NCI-H1417 (cell line): ENCODE measurements at places on chromosomes 2 and 18.

GRCh38 chr2:28640260-28640907 is 111.2 kb upstream of the PPP1CB start:
- no peak for DNase-seq

DNA sequence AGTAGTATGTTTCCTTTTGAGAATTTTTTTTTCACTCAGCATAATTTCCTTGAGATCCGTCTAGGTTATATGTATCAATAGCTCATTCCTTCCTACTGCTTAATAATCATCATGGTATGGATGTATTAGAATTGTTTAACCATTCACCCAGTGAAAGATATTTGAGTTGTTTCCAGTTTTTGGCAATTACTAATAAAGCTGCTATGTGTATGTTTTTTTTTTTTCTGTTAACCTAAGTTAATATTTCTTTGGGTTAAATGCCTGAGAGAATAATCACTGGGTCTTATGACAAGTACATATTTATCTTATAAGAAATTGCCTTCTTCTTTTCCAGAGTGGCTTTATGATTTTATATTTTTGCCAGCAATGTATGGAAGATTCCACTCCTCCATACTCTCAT is 96.4 kb upstream of the ST6GAL2 start:
- DNase-seq = no peak

- DNase-seq = no peak
These were observed 72.2 kb upstream of the CHRNA1 start for GRCh38 chr2:174836377-174836994.

DNA sequence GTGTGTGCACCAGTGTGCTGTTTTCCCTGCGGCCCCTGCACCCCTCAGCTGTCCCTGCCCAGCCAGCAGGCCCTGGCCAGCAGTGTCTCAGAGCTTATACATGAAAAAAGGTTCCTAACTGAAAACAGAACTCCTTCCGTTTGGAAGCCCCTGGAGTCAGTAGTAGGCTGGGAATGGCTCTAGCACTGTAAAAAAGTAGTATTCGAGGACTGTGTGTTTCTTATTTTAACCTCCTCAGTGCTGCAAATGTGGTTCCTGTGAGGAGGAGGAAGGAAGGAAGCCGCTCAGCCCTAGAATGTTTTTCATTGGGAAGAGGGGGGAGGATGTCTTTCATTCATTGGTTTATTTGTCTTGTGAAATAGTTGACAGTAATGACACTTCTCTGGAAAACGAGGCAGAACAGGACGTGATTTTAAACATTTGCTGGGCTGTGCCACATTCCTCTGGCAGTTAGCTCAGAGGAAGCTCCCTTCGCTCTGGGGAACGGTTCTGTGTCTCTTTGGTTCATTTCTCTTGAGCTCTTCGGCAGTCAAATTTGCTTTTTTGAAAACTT is 103.5 kb downstream of the SPTBN1 start:
- peak; percentile 70 for DNase-seq

DNA sequence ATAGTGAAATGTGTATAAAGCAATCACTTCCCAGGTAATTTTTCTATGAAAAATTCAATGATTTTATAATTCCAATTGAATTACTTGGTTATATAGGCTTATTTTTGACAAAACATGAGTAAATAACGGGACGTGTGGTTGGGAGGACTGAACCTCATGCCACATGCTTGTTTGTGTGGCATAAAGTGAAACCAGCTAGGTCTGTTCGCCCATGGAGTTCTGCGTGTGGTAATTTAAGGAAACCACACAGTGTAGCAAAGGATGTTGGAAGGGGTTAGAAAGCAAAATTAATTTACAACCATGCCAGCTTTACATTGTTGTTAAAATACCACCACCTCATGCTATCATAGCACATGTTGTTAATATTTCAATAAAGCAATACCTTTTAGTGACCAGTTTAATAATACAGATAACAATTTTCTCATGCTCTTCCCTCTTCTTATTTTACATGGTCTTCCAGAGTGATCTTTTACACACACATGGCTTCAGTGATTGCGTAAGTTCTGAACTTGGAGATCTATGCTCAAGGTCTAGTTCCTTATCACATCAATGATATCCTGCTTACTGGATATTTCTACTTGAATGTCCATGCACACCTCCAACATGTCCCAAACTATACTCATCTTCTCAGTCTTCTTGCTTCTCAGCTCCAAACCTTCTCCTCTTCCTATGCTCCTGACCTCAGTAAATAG is 156.4 kb upstream of the ITGA4 start:
- no peak for DNase-seq

DNA sequence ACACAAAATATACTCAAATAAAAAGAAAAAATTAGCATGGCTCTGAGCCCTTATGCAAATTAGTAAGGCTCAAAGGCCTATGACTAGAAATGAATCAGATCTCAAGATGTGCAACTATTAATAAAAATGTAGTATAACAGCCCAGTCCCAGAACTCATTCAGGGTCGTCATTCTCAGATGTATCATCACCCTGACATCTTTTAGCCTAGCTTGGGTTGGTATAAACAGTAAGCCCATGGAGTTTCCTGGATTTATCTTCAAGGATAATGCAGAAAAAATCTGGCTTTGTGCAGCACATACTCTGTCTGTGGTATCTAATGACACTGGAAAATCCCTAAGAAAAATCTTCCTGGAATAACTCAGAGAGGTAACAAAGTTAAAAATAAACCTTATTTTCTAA is 239.3 kb downstream of the ZNF385B start:
- DNase-seq = no peak

DNA sequence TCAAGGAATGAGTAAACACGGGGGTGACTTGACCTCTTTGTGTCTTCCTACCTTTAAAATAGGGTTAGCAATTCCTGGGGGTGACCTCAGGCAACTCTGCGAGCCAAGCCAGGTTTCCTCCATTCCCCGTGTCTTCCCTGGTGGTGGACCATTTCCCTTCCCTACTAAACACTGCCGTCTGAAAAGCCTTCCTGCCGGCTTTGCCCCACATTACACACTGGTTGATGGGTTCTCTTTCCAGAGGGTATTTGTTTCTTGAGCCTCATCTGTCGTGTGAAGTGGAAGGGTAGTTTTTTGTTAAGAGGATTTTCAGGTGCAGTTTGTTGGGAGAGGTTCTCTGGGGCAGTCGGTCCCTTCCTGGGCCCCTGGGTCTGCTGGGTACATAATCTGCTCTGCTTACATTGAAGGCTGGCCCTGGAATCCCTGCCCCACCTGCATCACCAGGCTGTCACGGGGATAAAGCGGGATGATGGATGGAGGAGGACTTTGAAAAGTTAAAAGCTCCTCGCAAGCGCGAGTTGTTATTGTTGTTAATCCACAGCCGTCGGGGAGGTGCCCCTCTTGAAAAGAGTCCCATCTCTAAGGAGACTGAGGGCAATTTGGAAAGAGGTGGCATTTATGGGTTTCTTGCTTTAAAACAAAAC is 175.4 kb upstream of the SPRED2 start:
- DNase-seq = peak; percentile 10

- no peak for DNase-seq
These were observed 249.4 kb downstream of the FHOD3 start for GRCh38 chr18:36546876-36547275.
